Activated CD4-positive, alpha-beta T cell treated with anti-CD3 and anti-CD28 coated beads, Interleukin-2, Interleukin-6, amounts not matched to agents 100 ng/mL and 50 ng/mL, durations not matched to agents 16 hours and 8 hours (primary cell): ENCODE measurements at places on chromosomes 11 and 22.

GRCh38 chr11:40732132-40732531 is 727.3 kb downstream of the LRRC4C start:
- DNase-seq, result no peak

DNA sequence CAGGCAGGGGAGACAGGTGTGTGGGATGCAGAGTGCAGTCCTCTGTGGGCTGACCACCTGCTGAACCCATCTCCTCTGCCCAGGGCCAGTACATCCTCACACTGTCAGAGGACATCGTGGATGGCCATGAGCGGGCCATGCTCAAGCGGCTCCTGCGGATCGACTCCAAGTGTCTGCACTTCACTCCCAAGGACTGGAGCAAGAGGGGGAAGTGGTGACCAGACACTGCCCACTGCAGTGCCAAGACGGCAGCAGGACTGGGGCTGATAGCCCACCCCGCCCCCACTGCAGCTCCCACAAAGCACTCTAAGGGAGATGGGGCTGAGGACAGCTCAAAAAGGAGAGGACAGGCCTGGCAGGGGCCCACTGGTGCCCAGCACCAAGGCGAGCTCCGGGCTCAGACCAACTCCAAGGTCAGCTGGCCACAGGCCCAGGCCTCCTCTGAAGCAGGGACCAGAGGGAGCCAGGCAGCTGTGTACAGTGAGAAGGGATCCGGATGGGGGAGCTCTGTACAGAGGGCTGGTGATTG is 1.6 kb downstream of the RNASEH2C start:
- no peak for DNase-seq

DNA sequence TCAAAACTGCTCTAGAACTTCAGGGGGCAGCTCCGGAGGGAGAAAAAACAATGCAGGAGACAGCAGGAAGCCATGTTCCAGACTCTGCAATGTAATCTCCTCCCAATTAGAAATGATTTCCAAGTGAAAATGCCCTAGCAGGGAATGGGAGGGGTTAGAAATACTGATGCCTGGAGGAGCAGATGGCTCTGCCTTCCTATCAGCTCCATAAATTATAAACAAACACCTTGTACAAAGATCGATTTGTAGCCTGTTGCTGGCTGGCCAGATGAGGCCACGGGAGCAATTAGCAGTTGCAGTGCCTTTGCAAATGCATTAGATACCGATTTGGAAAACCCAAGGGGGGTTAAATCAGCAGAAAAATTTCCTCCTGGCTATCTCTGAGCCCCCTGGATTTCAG is 46.6 kb upstream of the CHRM4 start:
- DNase-seq, result no peak

- DNase-seq, result no peak
These were observed 10.0 kb downstream of the FHIP1B start for GRCh38 chr11:6224421-6224820.

- no peak for DNase-seq
These were observed 40.0 kb downstream of the NEU3 start for GRCh38 chr11:75028724-75029123.

DNA sequence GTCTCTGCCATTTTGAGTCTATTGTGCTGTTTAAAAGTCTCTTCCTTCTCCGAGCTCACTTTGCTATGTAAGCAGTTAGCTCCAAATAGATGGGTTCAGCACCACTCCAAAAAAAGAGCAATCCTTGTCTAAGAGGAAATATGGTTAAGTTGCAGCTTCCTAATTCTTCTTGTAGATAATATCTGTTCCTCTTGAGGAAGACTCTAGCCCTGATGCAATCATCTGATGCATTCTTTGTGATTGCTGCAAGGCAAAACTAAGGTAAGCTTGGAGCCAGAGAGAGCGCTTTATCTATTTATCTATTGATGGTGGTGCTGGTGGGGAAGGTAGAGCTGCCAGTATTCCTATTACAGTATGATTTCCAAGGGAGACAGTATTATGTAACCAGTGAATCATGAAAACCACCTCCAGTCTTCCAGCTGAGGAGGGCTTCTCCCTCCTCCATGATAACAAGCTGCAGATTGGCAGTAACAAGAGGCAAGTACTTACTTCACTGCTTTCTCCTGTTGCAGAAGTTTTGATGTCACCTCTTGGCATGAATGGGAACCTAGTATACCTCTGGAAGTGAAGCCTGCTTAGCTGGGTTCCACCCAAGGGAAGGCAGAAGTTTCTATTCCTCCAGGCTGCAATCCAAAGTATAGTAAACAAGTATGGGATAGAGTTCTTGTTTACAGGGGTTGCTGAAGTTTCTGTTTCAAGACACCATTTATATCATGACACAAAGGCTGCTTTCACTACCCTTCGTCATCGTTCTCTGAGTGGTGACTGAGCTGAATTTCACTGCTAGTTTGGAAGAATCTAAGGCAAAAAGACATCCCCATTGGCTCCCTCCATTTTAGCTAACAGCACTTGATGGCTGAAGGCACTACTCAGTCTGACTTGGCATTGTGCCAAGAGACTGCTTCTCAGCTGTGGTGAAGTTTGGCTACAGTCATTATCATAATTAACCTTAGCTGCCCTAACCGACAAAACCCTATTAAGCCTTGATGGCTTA is 49.7 kb downstream of the FDX1 start:
- no peak for DNase-seq

- no peak for DNase-seq
These were observed 263.2 kb downstream of the DCDC1 start for GRCh38 chr11:31106326-31106725.

DNA sequence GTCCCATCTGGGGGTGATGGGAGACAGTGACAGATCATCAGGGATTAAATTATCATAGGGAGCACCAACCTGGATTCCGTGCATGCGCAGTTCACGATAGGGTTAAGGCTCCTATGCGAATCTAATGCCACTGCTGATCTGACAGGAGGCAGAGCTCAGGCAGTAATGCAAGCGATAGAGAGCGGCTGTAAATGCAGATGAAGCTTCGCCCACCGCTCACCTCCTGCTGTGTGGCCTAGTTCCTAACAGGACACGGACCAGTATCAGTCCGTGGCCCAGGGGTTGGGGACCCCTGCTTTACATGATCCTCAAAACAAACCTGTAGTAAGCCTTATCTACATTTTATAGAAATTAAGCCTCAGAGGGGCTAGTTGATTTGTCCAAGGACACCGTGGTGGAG is 94.3 kb downstream of the TTC28 start:
- no peak for DNase-seq

GRCh38 chr22:38286915-38287669 is 14.3 kb upstream of the TMEM184B start:
- no peak for DNase-seq

DNA sequence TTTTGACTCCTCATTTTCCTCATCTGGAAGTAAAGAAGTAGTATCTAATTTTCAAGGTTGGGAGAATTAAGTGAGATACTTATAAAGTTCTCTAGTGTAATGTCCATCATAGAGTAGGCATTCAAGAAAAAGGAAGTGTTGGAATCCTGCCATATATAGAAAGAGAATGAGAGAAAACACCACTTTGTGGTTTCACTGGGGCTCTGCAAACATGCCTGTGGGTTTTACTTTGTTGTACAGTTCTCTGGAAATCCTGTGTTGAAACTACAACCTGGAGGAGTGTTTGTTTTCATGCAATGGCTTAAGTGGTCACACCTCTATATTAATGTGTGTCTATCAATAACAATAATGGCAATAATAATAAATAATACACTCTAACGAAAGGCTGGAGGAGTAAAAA is 741.7 kb downstream of the NELL1 start:
- DNase-seq, result peak; percentile 1

DNA sequence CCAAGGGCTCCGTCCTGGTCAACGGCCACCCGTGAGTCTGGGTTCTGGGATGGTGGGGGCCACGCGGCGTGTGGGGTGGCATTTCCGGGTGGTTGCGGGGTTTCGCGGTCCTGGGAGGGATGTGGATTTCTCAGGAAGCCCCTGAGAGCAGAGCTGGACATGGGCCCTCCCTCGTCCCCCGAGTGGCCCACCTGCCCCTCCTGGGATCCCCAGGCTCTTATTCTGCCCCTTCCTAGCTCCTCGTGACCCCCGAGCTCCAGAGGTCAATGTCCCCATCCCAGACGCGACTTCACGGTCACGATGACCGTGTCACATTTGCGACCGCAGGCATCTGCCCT is 4.4 kb downstream of the MUC5AC start:
- DNase-seq, result no peak

GRCh38 chr11:115984228-115984627 is 480.0 kb upstream of the CADM1 start:
- DNase-seq, result no peak

DNA sequence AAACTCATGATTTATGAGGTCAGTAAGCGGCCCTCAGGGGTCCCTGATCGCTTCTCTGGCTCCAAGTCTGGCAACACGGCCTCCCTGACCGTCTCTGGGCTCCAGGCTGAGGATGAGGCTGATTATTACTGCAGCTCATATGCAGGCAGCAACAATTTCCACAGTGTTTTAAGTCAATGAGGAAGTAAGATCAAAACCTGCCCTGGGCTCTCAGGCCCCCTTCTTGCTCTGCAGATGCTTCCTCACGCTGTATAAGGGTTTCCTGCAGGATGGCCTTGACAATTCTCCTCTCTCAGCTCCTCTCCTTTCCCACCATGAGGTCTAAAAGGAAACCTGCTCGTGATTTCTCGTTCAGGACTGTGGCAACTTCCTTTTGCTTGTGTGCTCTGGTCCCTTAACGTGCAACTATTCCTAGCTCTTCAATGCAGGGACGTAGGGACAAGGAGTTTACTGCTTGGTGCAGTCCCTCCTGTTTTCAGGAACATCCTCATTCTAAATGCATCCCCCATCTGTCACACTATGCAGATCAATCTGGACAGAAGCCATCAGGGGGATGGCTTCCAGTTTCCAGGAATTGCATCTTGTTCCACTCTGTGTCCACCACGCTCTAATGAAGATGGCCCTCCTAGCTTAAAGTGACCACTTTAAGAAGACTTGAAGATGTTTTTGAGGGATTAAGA is 64.3 kb upstream of the IGLL5 start:
- DNase-seq, result no peak

DNA sequence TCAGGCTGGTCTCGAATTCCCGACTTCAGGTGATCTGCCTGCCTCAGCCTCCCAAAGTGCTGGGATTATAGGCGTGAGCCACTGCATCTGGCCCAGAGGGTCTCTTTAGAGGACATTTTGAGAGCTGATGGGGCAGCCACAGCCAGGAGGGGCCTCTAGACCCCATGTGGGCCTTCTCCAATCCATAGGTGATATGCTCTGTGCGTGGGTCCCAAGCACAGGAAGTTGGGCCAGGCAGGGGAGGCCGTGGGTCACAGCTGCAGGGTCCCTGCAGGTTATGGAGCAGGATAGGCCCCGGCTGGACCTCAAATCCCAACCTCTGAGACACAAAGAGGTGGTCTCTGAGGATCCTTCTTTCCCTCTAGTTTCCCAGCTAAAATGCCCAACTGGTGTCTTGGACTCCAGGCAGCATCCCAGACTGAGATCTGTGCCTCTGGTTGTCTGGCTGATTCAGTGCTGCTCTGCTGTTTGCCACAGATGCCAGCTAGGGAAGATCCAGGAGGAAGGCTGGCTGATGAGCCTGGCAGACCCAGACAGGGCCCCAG is 1.5 kb downstream of the LRRC75B start:
- DNase-seq, result no peak

- DNase-seq, result no peak
These were observed 160.2 kb downstream of the FAT3 start for GRCh38 chr11:92384802-92385201.

GRCh38 chr11:124745270-124745834 is 5.6 kb downstream of the NRGN start:
- no peak for DNase-seq

GRCh38 chr11:1036303-1036923 is at the start of gene MUC6:
Gene MUC6, minus strand, starts transcription at chr11:1036718. Its CDS starts 63 bp downstream, at chr11:1036655.
- DNase-seq, result no peak

DNA sequence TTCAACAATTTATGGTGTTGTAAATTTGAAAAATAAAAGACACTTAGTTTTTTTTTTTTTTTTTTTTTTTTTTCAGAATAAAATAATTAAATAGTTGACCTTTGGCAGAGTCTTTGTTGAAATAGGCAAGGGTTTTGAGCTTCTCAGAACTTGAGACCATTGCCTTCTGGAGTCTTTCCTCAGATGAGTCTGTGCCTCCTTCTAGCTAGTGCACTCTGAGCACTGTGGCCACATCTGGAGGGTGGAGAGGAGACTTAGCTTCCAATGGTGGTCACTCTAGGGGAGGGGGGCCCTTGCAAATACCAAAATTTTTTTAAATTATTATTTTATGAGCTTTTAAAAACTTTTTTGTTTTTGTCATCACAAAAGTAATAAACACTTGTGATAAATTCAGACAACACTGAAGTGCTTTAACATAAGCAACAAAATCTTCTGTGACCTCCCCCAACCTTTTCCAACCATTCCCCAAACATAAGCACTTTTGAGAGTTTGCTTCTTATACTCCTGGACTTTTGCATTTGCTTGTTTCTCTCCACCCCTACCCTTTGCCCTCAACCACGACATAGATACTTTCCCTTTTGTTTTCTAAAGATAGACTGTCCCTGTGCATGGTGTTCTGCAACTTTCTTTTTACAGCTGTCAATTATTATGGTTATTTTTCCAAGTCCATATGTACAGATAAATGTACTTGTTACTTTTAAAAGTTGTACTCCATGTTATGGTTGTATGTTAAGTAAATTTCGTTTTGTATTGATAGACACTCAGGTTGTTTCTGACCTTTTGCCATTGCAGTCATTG is 41.1 kb downstream of the BMAL1 start:
- no peak for DNase-seq

DNA sequence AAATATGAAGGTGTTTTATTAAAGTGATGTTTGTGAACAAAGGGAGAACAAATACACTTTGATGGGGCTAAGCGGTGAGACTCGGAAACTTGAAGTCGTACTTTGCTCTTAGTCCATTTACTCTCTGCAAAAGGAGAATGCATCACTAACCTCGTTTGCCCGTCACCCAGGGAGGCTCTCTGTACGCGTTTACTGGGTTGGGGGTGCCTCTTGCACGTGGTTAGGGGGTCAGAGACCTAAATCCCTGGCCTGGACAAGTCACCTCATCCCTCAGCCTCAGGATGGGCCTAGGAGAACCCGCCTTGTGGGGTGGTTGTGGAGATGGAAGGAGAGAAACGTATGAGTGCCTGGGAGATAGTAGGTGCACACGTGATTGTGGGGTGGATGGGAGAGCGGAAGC is 803 bp upstream of the IFT27 start:
- DNase-seq, result no peak

- peak; percentile 14 for DNase-seq
These were observed 43.6 kb downstream of the TMEM135 start for GRCh38 chr11:87081358-87081757.

GRCh38 chr11:24636291-24636629 is 139.4 kb downstream of the LUZP2 start:
- no peak for DNase-seq

DNA sequence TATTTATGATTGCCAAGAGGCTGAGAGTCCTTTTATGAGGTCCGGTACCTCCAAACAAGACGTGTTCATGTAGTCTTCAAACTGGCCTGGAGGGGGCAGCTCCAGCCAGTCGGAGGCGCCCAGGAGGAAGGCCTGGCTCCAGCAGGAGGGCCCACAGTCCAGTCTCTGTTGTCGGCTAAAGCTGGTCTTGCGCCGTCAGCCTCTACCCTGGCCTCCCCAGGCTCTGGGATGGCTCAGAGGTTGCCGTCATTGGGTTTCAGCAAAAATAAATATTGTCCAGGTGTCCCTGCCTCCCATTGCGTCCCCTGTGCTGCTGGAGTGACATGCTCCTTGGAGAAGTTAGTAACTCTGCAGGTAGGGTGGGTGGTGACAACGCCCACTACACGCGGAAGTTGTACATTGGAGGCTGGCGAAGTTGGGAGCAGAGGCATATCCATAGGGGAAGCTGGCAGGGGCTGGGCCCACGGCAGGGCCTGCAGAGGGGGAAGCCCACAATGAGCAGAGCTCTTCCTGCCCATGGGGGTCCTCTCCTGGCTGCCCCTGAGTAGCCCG is 1.0 kb upstream of the SLC25A1 start:
- peak; percentile 76 for DNase-seq

- DNase-seq, result no peak
These were observed 955.1 kb downstream of the BRD1 start for GRCh38 chr22:48872271-48873190.
